ENCODE measurements at places on chromosomes 11 and 22.

- no peak for DNase-seq
Observed at GRCh38 chr22:35043252-35043933, 22.6 kb upstream of the ISX start.

GRCh38 chr22:47382164-47382890, 619.9 kb downstream of the TBC1D22A start:
- DNase-seq, result no peak

GRCh38 chr22:42275176-42275575, 4.7 kb upstream of the TCF20 start:
- DNase-seq, result no peak

DNA sequence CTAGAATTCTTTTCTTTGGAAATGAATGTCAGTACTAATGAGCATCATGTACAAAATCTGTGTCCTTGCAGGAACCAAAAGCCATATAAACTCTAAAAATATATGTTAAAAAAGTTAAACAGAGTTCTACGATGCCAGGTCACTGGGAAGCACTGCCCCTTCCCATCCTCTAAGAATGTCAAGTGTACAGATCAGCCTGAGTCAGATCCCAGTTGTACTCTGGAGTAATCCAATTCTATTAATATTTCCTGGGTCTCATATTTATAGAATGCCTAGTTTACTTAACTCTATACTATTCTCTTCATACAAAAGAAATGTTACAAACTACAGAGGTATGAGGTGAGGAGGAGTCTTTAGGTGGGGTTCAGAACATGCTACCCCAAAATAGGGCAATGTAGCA, 460.1 kb downstream of the DLG2 start:
- DNase-seq, result no peak

- no peak for DNase-seq
Observed at GRCh38 chr11:71236836-71237475, 15.4 kb downstream of the SHANK2 start.

- DNase-seq, result peak; percentile 42
Observed at GRCh38 chr22:45096256-45096907, 67.3 kb upstream of the NUP50 start.

DNA sequence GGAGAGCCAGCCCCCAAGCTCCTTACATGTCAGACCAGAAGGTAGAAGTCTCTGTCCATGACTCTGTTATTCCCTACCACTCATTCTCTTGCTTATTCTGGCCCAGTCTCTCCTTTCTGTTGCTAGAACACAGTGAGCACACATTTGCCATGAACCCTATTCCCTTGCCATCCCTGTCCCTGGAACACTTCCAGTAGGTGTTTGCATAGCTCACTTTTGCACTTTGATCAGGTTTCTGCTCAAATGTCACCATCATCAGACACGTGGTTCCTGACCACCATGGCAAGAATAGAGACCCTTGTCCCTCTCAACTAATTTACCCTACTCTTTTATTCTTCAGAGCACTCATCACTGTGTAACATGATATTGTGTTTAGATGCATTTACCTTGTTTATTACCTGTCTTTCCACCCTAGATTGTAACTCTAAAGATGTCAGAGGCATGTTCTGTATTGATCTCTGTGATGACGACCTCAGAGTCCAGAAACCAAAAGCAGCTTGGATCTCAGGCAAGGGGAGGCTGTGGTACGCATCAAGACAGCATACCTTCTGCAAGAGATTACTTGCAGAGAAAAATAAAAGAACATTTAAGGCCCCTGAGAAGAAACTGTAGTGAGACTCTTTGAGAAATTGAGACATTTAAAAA, 606.4 kb downstream of the OPCML start:
- no peak for DNase-seq

DNA sequence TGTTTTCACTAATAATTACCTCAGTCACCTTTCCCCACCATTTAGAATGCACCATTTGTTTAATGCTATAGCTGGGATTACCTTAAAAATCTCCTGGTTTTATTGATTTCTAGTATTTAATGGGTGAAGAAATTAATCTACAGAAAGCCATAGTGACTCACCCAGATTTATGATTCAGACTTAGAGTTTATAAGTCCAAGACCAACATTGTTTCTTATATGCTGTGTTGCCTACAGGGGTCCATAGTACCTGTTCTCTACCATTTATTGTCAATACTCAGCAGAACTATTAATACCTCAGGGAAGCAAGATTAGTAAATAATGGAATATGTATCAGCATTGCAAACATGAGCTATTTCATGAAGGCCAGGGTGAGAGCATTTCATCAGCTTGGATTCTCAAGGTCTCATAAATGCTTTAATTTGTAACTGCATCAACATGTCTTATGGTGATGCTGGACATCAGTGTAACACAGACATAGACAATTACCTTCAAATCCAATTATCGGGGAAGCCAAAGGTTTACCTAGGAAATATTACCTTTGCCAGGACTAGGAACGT, 8.0 kb upstream of the MS4A7 start:
- DNase-seq, result no peak

GRCh38 chr11:74102321-74102720, 68.5 kb downstream of the C2CD3 start:
- DNase-seq, result no peak

GRCh38 chr11:122852074-122852795, 13.9 kb downstream of the CRTAM start:
- peak; percentile 35 for DNase-seq

DNA sequence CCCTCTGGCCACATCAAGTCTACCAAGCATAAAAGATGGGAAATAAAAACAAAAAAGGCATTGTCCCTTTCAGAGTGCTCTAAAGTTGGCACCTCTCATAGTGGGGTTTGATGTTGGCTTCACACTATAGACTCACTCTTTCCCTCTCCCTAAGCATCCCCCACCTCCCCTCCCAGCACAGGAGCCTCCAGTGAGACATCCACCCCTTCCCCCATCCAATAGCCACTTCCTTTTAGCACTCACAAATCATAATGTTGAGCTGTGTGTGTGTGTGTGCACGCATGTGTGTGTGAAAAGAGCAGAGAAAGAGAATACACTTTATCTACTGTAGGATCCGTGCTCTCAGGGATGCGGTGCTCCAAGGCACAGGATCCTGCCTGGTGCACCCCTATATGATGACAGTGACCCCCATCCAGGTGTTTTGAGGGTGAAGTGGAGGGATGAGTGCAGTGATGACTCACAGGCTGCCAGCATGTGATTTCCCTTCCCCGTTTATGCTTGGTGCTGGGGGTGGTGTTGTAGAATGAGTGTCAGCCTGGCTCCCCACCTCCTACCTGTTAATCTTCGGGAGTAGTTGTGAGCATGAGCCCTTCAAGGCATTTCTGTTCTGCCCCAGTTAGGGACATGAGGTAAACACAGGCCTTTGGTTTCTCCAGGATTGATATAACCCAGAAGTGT, 235.2 kb upstream of the B3GAT1 start:
- no peak for DNase-seq

DNA sequence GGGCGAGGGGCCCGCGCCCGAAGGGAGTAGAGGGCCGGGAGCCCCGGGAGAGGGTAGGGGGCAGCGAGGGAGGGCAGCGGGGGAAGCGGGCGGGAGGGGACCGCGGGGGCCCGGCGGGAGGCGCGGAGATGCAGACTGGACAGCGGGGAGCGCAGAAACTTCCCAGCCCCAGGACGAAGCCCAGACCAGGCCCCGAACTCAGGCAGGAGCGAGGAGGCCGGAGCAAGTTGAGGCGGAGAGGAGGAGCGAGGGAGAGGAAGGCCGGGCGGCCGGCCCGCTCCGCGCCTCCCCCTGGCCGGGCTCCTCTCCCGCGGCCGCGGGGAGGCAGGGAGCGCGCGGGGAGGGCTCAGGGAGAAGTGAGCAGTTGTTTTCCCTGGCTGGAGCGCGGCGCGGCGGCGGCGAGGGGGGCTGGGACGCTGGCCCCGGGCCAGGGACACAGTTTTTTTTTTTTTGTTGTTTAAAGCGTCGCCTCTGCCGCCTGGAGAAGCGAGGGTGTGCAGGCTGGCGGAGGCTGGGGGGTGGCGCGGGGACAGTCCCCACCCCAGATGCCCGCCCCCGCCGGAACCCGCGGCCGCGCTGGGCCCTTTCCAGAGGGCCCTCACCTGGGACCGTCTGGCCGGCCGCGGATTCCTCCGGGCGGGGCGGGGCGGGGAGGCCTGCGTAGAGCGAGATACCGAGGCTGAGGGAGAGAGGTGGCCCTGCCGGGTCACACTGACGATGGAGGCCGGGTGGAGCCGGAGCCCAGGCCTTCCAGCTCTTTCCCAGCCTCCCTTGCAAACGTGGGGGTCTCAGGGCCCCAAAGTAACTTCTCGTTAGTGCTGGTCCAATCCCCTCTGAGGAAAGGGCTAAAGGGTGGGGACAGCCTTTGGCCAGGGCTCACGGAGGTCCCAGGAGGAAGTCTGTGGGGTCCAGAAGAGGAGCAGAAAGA, at the start of gene LTBP3:
Gene LTBP3 (minus strand): TSS at position 358 of the 928 bp plus-strand sequence. CDS start 400 bp downstream, outside the sequence.
- DNase-seq, result peak; percentile 46

- DNase-seq, result no peak
Observed at GRCh38 chr11:118260353-118260752, 3.7 kb downstream of the MPZL2 start.

GRCh38 chr22:49019737-49020713, 807.6 kb downstream of the BRD1 start:
- peak; percentile 10 for DNase-seq

- DNase-seq, result no peak
Observed at GRCh38 chr22:44099696-44100095, 75.6 kb downstream of the PARVB start.

GRCh38 chr11:9574622-9575259, 1.3 kb downstream of the WEE1 start:
- peak; percentile 22 for DNase-seq

- DNase-seq, result no peak
Observed at GRCh38 chr22:48268771-48269552, 1506.5 kb downstream of the TBC1D22A start.

DNA sequence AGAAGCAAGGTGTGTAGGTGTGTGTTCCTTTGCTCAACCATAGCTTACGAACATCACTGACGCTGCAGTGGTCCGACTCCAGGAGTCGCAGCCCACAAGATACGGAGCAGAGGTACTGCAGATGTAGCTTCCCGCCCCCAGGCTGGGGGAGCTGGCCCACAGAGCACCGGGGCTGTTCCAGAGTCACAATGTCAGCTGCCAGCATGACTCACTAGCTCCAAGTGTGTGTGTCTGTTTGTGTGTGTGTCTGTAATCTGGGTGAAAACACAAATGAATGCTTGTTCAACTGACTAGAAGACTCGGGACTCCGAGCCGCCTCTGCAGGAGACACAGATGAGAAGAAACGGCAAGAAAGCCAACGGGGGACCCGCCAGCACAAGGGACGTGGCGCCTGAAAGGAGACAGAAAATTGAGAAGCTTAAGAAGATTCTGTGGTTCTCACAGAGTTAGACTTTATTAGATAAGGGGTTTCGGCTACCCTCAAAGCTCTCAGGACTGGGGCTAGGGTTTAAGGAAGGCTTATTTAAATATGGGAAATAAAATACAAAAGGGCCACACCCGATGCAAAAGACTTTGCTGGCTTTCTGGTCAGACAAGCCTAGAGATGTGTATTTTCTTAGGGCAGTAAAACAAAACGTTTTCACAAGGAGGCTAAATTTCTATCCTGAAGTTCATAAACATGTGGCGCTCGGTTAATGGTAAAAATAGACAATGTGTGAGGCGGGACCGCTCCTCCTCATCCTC, 10.7 kb downstream of the VSIG10L2 start:
- DNase-seq, result no peak

GRCh38 chr22:45429981-45430775, 16.7 kb downstream of the RIBC2 start:
- no peak for DNase-seq

DNA sequence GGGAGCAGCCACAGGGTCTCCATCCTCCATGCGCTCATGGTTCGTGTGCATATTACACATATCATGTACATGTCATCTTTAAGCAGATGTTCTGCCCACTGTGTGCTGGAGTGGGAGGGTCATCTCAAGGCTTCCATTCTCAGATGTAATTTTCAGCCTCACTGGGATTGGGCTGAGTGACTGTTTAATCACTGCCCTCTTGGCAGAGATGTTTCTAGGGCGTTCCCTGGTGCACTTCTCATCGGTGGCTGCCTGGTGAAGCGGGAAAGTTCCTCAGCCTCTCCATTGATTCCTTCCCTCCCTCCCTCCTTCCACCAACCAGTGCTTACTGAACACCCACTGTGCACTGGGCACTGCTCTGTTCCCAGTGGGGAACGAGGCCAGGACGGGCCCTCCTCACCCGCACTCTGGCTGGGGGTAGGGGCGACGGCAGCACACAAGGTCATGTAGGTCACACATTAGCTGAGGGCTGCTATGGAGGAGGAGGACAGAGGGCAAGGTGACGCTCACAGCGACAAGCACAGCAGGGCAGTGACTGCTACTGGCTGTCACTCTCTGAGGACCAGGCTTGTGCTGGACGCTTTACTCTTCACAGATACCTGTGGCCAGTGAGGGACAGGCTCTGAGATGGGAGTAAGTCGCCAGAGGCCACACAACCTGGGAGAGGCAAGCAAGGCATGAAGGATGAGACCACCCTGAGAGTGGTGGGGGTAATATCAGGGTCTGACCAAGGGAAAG, 22.9 kb downstream of the GNAZ start:
- DNase-seq, result no peak

GRCh38 chr11:7196396-7197146, 55.1 kb upstream of the SYT9 start:
- DNase-seq, result no peak

- DNase-seq, result peak; percentile 40
Observed at GRCh38 chr11:64268893-64269539, 15.4 kb downstream of the BAD start.

GRCh38 chr11:74069146-74070046, 60.5 kb upstream of the UCP3 start:
- no peak for DNase-seq

- DNase-seq, result no peak
Observed at GRCh38 chr22:43007519-43008102, 7.3 kb downstream of the PACSIN2 start.

DNA sequence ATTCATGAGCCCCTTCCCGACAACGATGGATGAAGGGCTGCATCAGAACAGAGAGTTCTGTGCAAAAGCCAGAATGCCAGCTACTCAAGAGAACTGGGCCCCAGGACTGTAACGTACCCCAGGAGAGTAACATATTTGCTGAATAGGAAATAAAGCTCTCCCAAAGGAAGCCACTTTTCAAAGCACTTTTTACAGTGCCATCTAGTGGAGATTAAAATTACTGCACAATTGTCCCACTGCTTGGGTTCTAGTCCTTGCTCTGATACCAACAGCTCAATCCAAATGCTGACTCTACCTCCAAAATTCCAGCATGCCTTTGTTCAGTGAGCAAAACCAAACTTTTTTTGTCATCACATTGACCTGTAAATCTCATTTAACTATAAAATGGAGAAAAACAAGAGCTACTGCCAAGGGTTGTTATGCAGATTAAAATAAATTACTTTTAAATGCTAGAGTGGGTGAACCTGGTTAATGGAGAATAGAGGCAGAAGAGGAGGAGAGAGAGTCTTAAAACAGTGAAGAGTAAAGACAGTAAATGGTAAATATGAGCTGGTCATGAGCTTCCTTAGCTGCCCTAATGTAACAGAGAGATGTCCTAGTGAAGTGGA, 87.6 kb upstream of the FSHB start:
- no peak for DNase-seq

GRCh38 chr22:49826603-49827270, 936 bp downstream of the BRD1 start:
- peak; percentile 40 for DNase-seq
